ENCODE measurements at places on chromosomes 3 and 15.

DNA sequence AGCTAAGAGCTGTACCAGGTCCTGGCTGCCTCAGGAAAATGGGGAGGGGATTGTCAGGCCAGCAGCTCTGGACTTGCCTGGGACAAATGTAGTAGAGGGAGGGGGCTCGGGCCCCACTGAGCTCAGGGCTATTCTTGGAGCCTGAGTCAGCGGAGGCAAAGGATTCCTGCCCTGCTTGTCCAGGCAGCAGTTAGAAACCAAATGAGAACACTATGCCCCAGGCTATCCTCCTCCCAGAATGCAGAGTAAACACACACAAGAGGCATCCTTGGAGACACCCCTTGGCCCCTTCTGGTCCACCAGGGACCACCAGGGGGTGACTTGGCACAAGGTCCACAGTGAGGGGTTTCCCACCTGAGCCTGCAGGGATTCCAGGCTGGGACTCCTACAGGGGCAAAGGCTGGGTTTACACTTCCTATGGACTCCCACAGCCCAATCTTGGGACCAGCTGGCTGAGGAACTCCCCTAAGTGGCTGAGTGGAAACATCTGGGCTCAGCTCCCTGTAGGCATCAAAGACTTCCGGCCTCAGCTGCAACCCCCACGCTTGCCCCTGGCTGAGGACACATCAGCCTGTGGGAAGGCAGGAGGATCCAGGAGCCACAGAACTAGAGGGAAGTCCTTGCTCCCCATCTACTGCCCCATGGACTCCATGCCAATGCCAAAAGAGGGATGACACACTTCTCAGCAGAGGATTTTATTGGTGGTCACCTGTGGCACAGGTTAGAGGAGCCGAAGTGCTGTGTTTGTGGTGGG is 3.4 kb upstream of the COL7A1 start:
- DNase-seq, result peak; percentile 87
- H3K27me3 ChIP-seq, result no peaks in the 10 kb centered on the region
- peaks cover 34% of the 10 kb centered on the region for H3K4me1 ChIP-seq
- no peak overlapping the region for H3K4me3 ChIP-seq
- peak overlapping the region; percentile 98 for H3K27ac ChIP-seq

- H3K36me3 ChIP-seq, result no peaks in the 10 kb centered on the region
- H3K4me1 ChIP-seq, result no peaks in the 10 kb centered on the region
- no peak overlapping the region for H3K27ac ChIP-seq
- H3K4me3 ChIP-seq, result no peak overlapping the region
Measured at GRCh38 chr3:39064646-39065045, 12.8 kb downstream of the WDR48 start.

DNA sequence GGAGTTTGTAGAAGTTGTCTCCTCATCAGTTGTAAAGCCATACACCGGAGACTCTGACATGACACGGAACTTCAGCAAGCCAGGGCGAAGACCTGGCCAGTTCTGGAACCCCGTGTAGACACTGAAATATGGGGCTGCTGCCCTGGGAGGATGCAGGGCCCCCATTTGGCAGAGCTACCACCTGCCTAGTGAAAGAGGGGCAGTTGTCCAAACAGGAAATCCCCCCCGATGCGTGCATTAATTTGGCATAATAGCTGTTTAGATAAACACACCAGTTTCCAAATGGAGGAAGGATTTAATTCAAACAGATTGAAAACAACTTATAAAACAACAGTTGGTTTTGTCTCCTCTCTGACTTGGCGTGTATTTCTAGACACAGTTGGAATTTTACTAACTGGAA is 357.2 kb downstream of the GABRG3 start:
- H3K27ac ChIP-seq, result no peak overlapping the region
- no peaks in the 10 kb centered on the region for H3K27me3 ChIP-seq
- H3K36me3 ChIP-seq, result no peaks in the 10 kb centered on the region
- no peaks in the 10 kb centered on the region for H3K4me1 ChIP-seq
- no peak for DNase-seq
- H3K4me3 ChIP-seq, result no peak overlapping the region

GRCh38 chr3:46482632-46483350 is 15.0 kb upstream of the RTP3 start:
- DNase-seq, result no peak
- H3K36me3 ChIP-seq, result no peaks in the 10 kb centered on the region
- no peak overlapping the region for H3K27ac ChIP-seq
- H3K27me3 ChIP-seq, result no peaks in the 10 kb centered on the region
- no peaks in the 10 kb centered on the region for H3K4me1 ChIP-seq
- H3K4me3 ChIP-seq, result no peak overlapping the region

DNA sequence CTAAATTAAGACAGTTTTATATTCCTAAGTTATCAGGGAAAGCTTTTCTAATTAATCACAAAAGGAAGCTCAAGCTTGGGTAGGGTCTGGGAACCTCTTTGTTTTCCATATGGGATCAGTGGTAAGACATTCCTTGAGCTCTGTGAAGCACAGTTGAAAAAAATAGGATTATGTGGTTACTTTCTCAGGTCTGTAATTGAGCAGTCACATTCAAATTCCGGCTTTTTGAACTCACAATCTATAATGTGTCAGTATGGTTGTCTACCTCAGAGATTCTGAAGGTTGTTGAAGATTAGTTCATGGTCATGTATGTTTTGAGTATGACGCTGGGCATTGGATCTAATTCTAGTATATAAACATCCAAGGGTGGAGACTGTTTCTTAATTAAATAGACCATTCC is 364.5 kb downstream of the LPP start:
- H3K27me3 ChIP-seq, result no peaks in the 10 kb centered on the region
- no peak overlapping the region for H3K4me3 ChIP-seq
- no peaks in the 10 kb centered on the region for H3K4me1 ChIP-seq
- no peak overlapping the region for H3K27ac ChIP-seq

- H3K4me3 ChIP-seq, result no peak overlapping the region
- H3K36me3 ChIP-seq, result no peaks in the 10 kb centered on the region
- no peaks in the 10 kb centered on the region for H3K4me1 ChIP-seq
Measured at GRCh38 chr3:30248423-30248822, 358.0 kb upstream of the TGFBR2 start.

DNA sequence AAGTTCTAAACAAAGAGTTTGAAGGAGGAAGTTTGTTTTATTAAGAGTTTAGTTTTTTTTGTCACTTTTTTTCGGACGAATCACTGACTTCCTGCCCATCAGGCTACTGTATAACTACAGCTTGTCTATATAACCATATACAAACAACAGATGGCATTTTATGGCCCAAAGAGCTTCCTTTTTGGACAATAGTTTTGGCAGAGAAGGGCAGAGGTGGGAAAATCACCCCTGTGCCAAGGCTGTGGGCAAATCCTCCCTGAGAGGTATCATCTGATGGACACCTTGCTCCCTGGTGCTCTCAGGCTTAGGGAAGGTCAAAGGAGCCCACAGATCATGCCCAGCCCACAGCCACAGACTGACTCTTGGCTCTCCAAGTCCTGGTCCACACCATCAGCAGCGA is 113.4 kb downstream of the OXNAD1 start:
- DNase-seq, result no peak
- H3K27me3 ChIP-seq, result no peaks in the 10 kb centered on the region
- H3K4me3 ChIP-seq, result no peak overlapping the region
- H3K36me3 ChIP-seq, result no peaks in the 10 kb centered on the region
- H3K27ac ChIP-seq, result no peak overlapping the region
- H3K4me1 ChIP-seq, result peaks cover 8% of the 10 kb centered on the region

- no peak overlapping the region for H3K27ac ChIP-seq
- H3K4me1 ChIP-seq, result no peaks in the 10 kb centered on the region
- H3K4me3 ChIP-seq, result no peak overlapping the region
- H3K27me3 ChIP-seq, result no peaks in the 10 kb centered on the region
- no peaks in the 10 kb centered on the region for H3K36me3 ChIP-seq
- DNase-seq, result no peak
Measured at GRCh38 chr3:167705840-167706239, 28.9 kb downstream of the PDCD10 start.

- H3K4me1 ChIP-seq, result no peaks in the 10 kb centered on the region
- DNase-seq, result no peak
- no peaks in the 10 kb centered on the region for H3K27me3 ChIP-seq
- H3K36me3 ChIP-seq, result no peaks in the 10 kb centered on the region
Measured at GRCh38 chr3:195467641-195468390, 25.0 kb upstream of the ACAP2 start.

GRCh38 chr3:53318522-53318921 is 28.8 kb downstream of the DCP1A start:
- no peaks in the 10 kb centered on the region for H3K36me3 ChIP-seq
- DNase-seq, result no peak
- no peaks in the 10 kb centered on the region for H3K4me1 ChIP-seq
- H3K27me3 ChIP-seq, result no peaks in the 10 kb centered on the region
- H3K27ac ChIP-seq, result peak overlapping the region; percentile 16
- no peak overlapping the region for H3K4me3 ChIP-seq

DNA sequence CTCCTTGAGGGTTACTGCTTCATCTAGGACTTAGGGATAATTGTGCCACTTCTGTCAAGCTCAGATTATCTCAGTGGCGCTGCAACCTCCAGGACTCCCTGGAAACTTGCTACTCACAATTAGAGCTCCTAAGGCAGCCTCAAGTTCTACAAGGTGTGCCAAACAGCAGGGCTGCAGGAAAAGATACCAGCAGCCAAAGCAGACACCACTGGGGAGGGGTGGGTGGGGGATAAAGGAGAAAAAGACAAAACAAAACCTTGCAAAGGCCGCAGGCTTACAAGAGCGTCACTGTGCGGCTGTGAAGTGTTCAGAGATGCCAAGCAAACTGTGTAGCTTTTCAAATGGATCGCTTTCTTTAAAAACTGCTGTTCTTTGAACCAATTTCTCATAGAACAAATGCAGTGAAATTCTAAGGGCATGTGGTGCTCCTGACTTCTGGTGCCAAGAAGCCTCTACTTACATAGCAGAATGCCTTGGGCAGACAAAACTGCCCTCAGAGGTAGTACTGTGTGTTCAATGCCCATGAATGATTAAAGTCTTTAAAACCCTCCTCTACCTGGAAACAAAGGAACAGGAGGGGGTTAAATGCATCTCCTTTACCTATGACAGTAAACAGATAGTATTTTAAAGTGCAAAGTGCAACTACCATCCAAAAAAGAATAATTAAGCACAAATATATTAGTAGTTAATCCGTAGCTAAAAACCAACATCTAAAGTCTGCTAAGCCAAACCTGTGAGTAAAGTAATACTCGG is 353.4 kb downstream of the FOXP1 start:
- no peak overlapping the region for H3K4me3 ChIP-seq
- DNase-seq, result no peak
- no peak overlapping the region for H3K27ac ChIP-seq
- H3K27me3 ChIP-seq, result no peaks in the 10 kb centered on the region
- no peaks in the 10 kb centered on the region for H3K36me3 ChIP-seq
- no peaks in the 10 kb centered on the region for H3K4me1 ChIP-seq

- H3K4me3 ChIP-seq, result no peak overlapping the region
- H3K4me1 ChIP-seq, result peaks cover 8% of the 10 kb centered on the region
- H3K36me3 ChIP-seq, result no peaks in the 10 kb centered on the region
Measured at GRCh38 chr15:77120576-77120975, 49.7 kb upstream of the TSPAN3 start.

DNA sequence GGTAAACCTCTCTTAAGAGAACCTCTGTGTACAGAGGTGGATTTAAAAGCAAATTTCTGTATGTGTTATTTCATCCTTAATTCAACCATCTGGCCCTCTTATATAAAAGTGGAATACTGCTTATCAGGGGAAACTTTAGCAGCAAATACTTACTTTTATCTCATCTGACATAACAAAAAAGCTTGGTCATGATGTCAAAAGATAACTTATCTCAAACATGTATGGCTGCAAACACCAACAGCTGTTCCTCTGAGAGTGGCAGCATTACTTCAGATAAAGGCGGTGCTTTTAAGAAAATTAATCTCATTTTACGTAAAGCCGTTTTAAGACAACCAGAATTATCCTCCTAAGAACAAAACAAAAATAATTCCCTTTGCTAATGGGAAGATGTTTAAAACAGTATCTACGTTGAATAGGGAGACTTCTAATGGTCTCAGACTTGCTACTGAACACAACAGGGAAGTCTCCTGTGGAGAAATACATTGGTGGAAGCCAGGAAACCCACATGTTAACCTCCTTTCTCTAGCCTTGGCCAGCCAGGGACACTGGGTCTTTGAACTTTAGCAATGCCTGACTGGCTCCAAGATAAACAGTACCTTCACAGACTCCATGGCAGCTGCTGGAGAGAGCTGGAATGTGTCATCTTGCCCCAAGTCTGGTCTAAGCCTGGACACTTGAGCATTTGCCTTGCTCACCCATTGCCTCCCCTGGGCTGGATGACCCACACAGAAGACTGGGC is 18.1 kb downstream of the ARRDC4 start:
- no peaks in the 10 kb centered on the region for H3K27me3 ChIP-seq
- DNase-seq, result no peak
- no peaks in the 10 kb centered on the region for H3K36me3 ChIP-seq
- no peak overlapping the region for H3K4me3 ChIP-seq
- H3K27ac ChIP-seq, result no peak overlapping the region
- no peaks in the 10 kb centered on the region for H3K4me1 ChIP-seq

GRCh38 chr15:90860942-90861675 is 7.3 kb upstream of the FURIN start:
- H3K36me3 ChIP-seq, result no peaks in the 10 kb centered on the region
- no peak for DNase-seq
- no peaks in the 10 kb centered on the region for H3K27me3 ChIP-seq
- H3K4me1 ChIP-seq, result no peaks in the 10 kb centered on the region

GRCh38 chr15:38411902-38412301 is 42.0 kb upstream of the FAM98B start:
- no peak overlapping the region for H3K27ac ChIP-seq
- DNase-seq, result no peak
- H3K27me3 ChIP-seq, result no peaks in the 10 kb centered on the region

DNA sequence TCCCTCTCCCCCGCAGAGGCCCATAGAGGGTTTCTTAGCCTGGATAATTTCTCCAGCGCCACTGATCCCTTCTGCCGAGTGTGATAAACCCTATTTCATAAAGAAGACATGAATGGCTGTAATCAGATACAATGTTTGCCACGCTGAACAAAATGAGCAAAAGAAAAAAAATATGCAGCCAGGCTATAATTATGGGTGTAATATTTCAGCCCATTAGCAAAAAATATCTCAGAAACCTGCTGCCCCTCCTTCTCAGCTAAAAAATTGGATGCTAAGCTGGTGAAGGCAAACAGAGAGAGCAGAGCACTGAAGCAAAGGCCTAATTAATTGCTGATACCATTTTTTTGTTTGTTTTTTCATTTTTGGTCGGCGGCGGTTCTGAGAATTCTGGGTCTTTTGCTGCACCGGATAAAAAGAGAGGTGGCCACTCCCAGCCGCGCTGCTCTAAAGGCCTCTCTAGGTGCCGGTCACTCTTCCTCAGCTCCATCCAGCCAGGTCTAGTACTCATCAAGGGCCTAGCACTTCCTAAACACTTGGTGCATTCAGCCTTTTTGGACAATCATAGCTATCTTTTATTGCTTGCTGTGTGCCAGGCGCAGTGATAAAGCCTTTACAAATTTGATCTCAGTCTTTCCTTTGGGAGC is 128.7 kb upstream of the TLE3 start:
- H3K27ac ChIP-seq, result no peak overlapping the region
- no peaks in the 10 kb centered on the region for H3K4me1 ChIP-seq
- no peaks in the 10 kb centered on the region for H3K36me3 ChIP-seq
- H3K4me3 ChIP-seq, result no peak overlapping the region

- H3K4me1 ChIP-seq, result no peaks in the 10 kb centered on the region
- H3K27me3 ChIP-seq, result no peaks in the 10 kb centered on the region
Measured at GRCh38 chr3:18847583-18848197, 300.6 kb upstream of the KCNH8 start.

- peaks cover 28% of the 10 kb centered on the region for H3K4me1 ChIP-seq
- peak overlapping the region; percentile 44 for H3K27ac ChIP-seq
- DNase-seq, result no peak
- H3K4me3 ChIP-seq, result no peak overlapping the region
Measured at GRCh38 chr3:152321200-152321954, 52.6 kb downstream of the MBNL1 start.

GRCh38 chr15:49901996-49902684 is 216.9 kb downstream of the ATP8B4 start:
- no peaks in the 10 kb centered on the region for H3K27me3 ChIP-seq
- H3K36me3 ChIP-seq, result no peaks in the 10 kb centered on the region
- peaks cover 23% of the 10 kb centered on the region for H3K4me1 ChIP-seq
- H3K4me3 ChIP-seq, result no peak overlapping the region
- H3K27ac ChIP-seq, result peak overlapping the region; percentile 92
- no peak for DNase-seq
